ENCODE measurements at places on chromosomes 4 and X.
A peak's percentile ranks its signal among the peaks of the same experiment; 100 is the strongest.

GRCh38 chr4:103201724-103202123 is 3.6 kb upstream of the CENPE start:
- no peak for DNase-seq

DNA sequence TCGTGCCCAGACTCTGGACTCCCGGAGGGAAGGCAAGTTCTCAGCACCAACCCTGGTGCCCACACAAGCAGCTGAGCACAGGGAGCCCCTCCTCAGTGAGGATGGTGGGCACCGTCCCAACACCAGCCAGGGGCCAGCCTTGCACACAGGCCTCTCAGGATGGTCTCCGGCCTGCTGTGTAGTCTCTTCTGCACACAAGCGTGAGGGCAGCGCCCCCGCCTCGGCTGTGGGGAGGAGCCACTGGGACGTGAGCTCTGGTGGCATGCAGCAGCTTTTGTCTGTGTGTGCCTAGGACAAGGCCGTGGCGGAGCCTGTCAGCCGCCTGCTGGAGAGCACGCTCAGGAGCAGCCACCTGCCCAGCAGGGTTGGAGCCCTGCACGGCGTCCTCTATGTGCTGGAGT is 16.1 kb upstream of the MSANTD1 start:
- DNase-seq, result no peak

DNA sequence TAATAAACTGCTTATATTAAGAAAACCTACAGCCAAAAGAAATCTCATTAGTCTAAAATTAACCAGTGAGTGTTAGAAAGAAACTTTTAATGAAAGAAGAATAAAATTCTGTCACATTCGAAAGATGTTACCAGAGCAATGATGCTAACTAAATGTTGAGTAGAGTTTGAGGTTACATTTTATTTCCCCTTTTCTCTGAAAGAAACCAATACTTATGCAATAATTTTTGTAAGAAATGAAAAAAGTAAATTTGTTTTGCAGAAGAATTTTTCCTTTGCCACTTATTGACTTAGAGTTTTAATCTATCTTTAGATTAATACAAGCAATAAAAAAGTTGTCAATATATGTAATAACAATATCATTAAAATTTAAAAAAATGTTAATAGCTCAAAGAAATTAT is 574.0 kb upstream of the GALNTL6 start:
- DNase-seq, result no peak

- no peak for DNase-seq
These were observed 6.9 kb upstream of the CXCL1 start for GRCh38 chr4:73862322-73862721.

DNA sequence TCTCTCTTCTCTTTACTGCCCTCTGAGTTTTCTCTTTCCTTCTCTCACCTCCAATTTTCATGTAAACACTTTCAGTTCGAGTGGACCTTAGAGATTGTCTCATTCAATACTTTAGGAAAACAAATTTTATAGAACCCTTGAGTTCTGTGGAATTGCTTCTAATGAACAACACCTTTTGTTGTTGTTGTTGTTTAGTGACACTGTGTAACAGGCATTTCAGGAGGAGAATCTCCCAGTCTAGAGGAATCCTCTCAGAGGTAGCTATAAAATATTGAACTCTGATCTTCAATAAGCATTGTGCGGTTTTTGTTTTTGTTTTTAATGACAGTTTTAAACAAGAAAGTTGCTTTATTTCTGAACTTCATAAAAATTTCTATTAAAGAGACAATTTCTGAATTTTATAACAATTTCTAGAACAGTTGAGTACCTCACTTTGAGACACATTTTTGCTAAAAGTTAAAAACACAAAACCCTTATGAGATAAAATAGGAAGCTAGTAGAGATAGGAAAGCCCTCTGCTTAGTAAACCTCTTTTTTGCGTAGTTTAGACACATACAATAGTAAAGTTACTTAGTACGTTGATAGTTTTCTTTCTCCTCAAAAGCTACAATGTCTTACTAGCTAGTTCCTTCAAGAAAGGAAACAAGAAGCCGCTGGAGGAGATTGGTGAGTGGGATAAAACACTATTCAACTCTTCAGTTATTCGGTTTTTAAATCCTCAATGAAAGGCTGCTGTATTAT is 38.8 kb downstream of the CLCN3 start:
- peak; percentile 21 for DNase-seq

DNA sequence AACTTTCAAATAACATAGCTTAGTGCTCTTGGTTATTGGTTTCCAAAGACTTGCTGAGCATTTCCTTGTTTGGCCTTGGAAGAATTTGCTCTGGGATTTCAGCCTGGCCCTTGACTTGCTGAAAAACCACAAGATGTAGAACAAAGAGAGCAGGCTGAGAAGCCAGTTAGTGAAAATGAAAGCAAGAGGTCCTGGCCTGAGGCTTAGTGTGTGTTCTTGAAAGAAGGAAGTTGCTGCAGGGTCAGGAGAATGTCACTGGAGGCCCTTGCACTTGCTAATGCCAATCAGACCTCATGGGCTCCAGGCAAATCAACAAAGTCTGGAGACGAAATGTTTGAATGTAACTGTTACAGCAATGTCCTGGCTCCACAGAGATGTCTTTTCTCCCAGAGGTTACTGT is 79.4 kb downstream of the SYNPO2 start:
- DNase-seq, result peak; percentile 98

DNA sequence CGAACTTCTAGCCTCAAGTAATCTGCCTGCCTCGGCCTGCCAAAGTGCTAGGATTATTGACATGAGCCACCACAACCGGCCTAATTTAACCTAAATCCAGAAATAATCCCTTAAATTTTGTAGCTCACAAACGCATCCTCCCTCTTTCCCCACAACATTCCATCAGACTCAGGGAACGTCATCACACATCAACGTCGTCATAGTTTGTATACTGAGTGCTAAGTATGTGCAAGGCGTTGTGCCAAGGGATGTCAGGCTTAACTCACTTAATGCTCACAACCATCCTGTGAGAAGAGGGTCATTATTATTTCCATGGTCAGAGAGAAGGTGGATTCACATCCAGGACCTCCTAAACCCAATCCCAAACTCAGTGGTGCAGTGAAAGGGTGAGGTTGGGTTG is 9.6 kb upstream of the GSX2 start:
- DNase-seq, result no peak

- no peak for DNase-seq
These were observed 65.4 kb downstream of the NKX6-1 start for GRCh38 chr4:84433633-84434222.

- DNase-seq, result no peak
These were observed 71.5 kb upstream of the HPRT1 start for GRCh38 chrX:134388161-134389109.

- no peak for DNase-seq
These were observed 256.1 kb upstream of the ADGRL3 start for GRCh38 chr4:60944060-60944459.

DNA sequence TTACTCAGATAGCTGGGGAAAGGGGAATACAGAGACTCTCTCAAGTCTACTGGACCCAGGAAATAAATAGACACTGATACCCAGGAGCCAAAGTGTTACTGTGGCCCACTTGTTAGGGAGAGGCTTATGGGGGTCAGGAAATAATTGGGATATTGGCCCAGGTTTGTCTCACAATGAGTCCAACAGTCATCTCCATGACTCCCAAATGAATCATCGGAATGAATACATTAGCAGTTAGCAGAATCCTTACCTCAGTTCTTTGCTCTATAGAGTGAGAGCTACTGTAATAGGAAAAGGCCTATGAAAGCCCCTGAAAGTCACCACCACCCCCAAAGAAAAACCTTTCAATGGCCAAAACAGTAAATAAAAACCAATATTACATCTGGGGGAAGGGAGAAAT is 42.4 kb upstream of the ARHGEF6 start:
- no peak for DNase-seq

- no peak for DNase-seq
These were observed 50.0 kb upstream of the PASD1 start for GRCh38 chrX:151513472-151513871.

- DNase-seq, result no peak
These were observed 161.1 kb upstream of the NDST4 start for GRCh38 chr4:115274545-115274944.

GRCh38 chr4:25925486-25926201 is 11.6 kb downstream of the SMIM20 start:
- peak; percentile 78 for DNase-seq

GRCh38 chrX:115330498-115331168 is 41.1 kb downstream of the LUZP4 start:
- peak; percentile 80 for DNase-seq

GRCh38 chrX:37666516-37666915 is 19.1 kb upstream of the XK start:
- DNase-seq, result peak; percentile 11

DNA sequence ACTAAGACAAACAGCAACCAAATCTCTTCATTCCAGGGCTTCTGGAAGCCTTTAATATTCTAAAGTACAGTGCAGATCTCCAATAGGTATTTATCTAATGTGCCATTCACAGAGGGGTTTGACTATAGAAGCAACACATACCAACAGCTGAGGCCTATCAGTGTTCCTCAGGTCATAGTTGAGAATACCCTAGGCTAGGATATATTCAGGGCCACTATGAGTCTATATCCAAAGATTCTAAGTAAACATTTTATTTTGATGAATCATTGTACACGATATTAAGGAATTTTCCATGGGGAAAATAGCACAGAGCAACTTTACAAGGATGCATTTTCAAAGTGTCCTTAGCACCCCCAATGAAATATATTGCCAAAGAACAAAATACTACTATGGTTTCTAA is 9.7 kb downstream of the SMIM10 start:
- DNase-seq, result peak; percentile 10

GRCh38 chr4:185849664-185850550 is 37.9 kb upstream of the SORBS2 start:
- no peak for DNase-seq

DNA sequence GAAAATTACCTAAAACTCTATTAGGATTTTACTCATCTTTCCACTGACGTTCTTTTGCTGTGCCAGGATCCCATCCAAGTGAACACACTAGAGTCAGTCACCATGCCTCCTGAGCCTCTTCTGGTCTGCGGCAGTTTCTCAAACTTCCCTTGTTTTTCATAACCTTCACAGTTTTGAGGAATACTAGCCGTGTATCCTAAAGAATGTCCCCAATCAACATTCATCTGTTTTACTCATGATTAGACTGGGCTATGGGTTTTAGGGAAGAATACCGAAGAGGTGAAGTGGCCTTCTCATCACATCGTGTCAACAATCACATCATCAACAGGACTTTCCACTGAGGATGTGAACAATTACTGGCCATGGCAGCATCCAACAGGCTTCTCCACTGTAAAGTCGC is 4.8 kb downstream of the LRP2BP start:
- no peak for DNase-seq

DNA sequence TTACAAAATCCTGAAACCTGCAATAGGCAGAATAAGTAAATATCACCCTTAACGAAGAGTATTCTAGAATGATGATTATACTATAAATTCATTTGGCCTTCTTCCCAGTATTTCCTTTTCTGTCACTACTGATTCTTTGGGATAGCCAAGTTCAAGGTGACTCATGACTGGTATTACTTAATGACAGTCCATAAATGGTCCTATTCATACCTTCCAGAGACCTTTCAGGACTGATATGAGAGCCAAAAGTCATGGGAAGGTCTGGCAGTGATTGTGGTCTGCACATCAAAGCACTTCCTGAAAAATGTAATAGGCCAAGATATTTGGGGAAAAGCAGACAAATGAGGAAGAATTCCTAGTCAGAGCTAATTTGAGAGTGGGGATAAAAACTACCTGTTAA is 239.6 kb upstream of the FAM47A start:
- DNase-seq, result no peak

- no peak for DNase-seq
These were observed 311.8 kb upstream of the SMIM31 start for GRCh38 chr4:164442180-164442579.

DNA sequence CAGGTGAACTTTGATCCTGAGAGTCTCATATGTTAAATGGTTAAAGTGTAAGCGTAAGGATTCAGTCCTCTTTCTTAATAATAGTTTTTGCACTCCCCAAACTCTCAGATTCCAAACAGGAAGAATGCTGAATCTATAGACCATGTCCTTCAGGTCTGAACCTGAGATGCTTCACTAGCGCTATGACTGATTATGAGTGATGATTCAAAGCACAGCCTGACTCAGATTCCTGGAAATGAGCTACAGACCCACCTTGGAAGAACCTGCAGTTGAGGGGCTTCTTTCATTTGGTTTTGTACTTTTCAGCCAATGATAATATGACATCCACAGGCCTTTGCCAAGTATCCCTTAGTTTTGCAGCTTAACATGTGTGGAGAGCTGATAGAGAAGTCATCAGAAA is 1.4 kb downstream of the EDNRA start:
- peak; percentile 40 for DNase-seq

- DNase-seq, result peak; percentile 83
These were observed 163.9 kb upstream of the SLC7A11 start for GRCh38 chr4:138405934-138406567.

Data from choroid plexus epithelial cell (primary cell).